ENCODE measurements at places on chromosomes 1 and 21.

- DNase-seq = no peak
Measured at GRCh38 chr1:199123615-199124014, 484.8 kb downstream of the PTPRC start.

DNA sequence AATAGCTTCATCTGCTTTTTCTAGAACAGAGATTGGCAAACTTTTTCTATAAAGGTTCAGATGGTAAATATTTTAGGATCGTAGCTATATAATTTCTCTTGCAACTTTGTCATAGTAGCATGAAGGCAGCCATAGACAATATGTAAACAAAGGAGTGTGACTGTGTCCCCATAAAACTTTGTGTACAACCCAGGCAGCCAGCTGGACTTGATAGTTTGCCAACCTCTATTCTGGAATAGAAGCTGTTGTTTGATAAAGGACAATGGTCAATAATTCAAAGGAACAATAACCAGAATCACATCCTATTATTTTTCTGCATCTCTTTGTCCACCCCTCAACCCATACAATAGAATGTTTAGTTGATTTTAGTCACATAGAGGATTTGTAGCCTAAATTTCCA, 286.7 kb downstream of the LMX1A start:
- peak; percentile 10 for DNase-seq

DNA sequence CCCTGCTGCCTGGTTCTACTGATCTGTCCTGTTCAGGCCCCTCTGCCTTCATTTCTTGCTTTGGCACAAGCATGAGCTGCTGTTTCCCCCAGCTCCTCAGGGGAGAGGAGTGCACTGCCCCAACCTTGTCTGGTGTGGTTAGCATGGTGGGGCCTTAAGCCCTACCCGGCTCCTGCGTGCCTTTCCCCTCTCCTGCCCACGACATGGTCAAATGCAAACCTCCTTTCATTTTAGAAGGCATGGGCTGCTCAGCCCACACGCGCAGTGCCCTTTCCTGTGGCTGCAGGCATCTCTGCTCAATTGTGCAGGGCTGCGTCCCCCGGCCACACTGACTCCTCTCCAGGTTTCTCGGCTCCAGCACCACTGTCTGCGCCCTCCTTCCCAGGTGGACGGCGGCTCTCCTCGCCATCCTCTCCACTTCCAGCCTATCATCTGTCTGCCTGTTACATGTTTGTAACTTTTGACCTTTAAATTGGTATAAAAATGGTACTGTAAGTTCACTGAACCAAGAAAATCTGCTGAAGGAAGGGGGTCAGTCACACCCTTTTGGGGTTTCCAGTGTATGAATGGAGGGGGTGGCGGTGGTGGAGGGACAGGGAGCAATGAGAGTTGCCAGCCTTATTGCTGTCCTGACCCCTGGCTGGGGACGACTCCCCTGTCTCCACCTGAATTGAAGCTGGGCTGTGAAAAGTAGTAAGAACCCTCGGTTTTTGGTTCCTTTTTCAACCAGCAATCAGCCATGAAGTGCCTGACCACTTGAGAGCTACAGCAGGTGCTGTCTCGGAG, 5.1 kb downstream of the PDE9A start:
- no peak for DNase-seq

GRCh38 chr1:161382214-161383019, 14.7 kb upstream of the CFAP126 start:
- peak; percentile 72 for DNase-seq

GRCh38 chr1:65147424-65148177, 402 bp upstream of the AK4 start:
- peak; percentile 43 for DNase-seq

DNA sequence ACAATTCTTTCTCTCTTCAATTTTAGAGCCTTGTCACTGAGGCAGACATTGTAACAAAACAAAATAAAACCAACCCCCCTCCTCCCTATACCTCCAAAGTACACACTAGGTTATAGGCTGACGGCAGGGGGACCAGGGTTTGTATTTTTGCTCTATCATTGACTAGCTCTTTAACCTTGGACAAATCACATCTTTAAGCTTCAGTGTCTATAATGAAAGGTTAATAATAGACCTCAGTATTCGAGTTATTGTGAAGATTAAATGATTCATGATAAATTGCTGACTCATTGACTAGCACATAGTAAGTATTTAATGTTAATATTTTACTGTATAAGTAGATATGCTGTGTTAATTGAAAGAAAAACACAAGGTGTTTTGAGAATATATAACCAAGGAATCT, 1267.6 kb upstream of the ADGRL2 start:
- DNase-seq = no peak

All from LoVo (cell line).